ENCODE measurements at places on chromosomes 7 and 10.

- DNase-seq: no peak
Measured at GRCh38 chr10:85542152-85542551, 824.4 kb downstream of the GRID1 start.

DNA sequence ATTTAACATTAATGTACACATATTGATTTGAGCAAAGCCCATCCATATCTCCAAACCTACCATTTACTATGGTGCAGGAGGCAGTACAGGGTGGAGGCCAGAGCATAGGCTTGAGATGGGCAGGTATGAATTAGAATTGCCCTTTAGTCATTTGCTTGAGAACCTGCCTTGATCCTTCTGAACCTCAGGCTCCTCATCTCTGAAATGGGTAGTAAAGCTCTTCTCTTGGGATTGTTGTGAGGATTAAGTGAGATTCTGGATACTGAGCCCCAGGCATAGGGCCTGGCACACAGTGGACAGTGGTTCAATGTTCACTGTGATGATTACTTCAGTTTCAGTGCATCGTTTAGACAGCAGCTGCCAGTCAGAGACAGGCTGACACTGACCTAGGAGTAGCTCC lies 5.0 kb upstream of the ATXN7L1 start:
- no peak for DNase-seq

DNA sequence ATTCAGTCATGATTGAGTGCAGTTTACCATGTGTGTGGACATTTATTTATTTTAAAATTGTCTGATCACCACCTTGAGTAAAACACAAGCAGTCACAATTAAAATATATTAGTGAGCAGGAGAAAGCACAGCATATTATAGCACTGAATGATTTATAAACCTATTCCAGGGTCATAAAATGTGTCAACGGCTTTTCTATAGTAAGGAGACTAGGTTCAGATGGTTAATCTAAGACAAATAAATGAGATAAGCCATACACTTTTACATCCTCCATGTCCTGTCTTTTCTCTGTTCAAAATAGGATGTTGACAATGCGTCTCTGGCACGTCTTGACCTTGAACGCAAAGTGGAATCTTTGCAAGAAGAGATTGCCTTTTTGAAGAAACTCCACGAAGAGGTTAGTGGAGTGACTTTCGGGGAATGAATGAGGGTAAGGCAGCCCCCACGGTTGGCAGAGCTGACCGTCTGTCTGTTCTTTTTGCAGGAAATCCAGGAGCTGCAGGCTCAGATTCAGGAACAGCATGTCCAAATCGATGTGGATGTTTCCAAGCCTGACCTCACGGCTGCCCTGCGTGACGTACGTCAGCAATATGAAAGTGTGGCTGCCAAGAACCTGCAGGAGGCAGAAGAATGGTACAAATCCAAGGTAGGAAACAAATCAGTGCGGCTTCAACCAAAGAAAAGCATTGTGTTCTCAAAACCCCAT lies 5.4 kb downstream of the VIM start:
- DNase-seq: no peak

DNA sequence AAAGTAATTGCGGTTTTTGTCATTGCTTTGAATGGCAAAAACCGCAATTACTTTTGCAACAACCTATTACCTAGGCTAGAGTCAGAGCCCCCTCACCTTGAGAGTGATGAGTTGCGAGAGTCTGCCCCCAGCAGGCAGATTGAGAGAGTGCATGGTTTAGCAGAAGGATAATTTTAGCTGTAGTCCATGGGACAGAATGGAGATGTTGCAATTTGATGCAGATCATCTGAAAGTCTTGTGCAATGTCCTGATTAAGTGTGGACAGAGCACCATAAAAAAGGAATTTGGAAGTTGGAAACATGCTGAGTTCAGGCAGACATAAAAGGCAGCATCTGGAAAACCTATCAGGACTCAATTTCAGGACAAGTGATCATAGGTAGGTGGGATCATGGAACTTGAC lies 48.7 kb downstream of the GPR141 start:
- DNase-seq: no peak

GRCh38 chr7:39069031-39069430 lies 91.3 kb downstream of the POU6F2 start:
- DNase-seq: no peak

GRCh38 chr7:120337308-120337907 lies 64.4 kb downstream of the KCND2 start:
- no peak for DNase-seq

DNA sequence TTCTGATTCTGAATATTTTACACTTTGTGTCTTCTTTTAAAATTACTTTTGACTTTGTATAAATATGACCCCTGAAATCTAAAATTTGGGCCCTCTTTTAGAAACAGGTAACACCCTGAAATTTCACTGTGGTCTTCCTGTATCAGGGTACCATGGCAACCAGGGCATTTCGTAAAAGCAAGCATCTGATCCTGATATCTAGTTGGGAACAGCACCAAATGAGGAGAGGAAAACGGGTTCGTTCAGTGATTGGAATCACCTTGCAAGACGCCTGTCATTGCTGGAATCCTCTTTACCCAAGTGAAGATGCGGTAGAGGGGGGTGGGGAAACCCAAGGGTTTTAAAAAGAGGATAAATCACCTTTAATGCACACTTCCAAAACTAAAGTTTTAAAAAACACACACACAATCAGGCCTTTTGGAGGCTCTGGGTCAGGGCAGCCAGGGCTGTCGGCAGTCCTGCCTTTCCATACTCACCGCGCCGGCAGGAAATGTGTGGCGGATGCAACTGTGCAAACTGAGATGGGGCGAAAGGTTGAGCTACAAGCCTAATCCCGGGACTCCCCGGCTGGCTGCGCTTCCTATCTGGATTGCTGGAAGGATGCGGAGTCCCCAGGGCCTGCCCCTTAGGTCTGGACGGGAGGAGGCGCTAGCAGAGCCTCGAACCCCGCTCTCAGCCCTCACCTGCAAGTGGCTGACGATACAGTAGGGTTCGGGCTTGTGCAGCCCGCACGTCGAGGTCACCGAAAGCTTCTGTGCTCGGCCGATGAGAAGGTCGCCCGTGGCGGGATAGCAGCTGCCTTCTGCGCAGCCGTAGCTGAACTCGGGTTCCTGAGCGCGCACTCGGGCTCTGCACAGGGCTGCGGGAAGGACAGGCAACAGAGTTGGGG lies 1.8 kb downstream of the LAMB1 start:
- DNase-seq: no peak

- DNase-seq: no peak
Measured at GRCh38 chr7:112122798-112123197, 83.4 kb downstream of the DOCK4 start.

DNA sequence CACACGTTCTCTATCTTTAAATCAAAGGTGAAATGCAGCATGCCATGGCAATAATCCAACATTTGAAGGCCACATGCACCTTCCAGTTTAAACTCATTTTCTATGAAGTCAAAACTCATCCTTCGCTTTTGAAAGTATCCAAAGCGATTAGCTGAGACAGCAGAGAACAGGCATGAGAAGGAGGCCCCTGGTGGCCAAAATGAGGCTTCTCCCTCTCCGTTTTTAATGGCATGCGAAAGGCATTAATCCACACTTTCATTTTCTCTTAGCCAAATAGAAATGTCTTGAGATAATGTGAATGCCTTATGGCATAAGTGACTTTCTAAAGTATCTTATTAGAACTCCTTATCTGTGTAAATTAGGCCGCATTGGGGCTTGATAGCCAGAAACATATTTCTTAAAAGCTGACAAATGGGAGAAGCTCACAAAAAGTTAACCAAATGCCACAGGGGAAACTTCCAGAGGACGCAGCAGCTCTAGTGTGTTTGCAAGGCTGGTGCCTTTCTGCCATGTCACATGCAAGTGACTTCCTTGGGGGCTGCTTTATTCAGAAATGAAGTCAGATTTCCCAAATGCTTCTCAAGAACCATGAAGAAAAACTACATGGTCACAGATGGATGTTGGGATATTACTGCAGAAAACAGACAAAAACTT lies 1189.6 kb downstream of the SORCS1 start:
- DNase-seq: no peak

DNA sequence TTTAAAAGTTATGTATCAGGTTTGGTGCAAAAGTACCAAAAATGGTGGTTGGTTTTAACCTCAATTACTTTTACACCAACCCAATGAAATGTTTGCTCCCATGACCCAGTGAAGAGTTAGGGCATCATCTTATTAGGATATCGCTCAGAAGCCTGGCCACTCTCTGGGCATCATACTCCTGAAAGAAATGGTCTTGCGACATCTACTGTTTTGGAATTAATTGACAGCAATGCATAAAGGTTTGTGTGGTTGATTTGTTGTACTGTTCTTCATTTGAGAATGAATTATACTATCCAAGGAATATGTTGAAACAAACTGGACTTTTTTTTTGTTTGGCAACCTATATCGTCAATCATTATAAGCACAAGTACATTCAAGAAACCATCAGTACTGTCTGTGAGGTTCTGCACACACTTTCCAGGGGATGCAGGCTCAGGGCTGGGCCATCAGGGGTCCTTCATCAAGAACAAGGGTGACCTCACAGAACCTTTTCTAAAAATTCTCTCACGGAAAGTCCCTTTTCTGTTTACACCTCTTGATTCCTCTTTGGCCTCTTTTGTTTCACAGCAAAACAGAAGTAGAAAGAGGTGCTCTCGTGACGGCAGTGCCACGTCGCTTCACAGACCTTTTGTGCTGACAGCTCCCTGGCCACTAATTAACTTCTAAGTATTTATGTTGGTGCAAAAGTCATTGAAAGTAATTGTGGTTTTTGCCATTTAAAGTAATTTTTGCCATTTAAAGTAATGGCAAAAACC lies 117.2 kb upstream of the KLF6 start:
- no peak for DNase-seq

DNA sequence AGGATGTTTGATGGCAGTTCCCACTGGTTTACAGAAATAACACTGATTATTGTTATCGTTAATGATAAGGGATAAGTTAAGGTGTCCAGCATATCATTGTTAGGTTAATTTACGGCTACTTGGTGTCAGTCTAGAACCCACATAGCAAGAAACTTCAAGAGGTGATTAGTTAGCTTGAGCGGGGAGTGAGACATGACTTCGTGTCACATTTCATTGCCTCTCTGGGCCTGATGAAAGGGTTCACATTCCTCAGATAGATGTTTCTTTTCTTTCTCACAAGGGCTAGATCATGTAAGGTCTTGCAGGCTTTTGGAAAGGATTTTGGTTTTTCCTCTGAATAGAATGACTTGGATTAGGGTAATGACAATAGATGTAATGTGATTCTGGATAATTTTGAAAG lies 26.7 kb downstream of the WAC start:
- DNase-seq: no peak

All from NCI-H2029 (cell line).